ENCODE measurements at places on chromosomes 4 and X.
A peak's percentile ranks its signal among the peaks of the same experiment; 100 is the strongest.

GRCh38 chr4:71945791-71946190 is 86.0 kb upstream of the NPFFR2 start:
- H3K27ac ChIP-seq, result no peak overlapping the region
- no peaks in the 10 kb centered on the region for H3K36me3 ChIP-seq
- H3K4me1 ChIP-seq, result no peaks in the 10 kb centered on the region

DNA sequence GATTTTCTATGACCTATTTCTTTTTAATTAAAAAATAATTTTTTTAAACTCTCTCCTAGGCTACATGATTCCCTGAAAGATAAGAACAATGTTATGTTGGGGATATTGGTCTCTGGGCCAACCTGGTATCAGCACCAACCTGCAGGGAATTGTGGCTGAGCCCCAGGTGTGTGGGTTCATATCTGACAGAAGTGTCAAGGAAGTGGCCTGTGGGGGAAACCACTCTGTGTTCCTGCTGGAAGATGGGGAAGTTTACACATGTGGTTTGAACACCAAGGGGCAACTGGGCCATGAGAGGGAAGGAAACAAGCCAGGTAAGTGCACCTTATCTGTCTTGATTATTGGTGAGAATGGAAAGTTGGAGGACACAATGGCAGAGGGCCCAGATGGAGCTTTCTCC is 13.5 kb downstream of the HERC3 start:
- no peak for DNase-seq
- peaks cover 70% of the 10 kb centered on the region for H3K36me3 ChIP-seq
- no peak overlapping the region for H3K27ac ChIP-seq
- H3K4me3 ChIP-seq, result no peak overlapping the region
- peaks cover 63% of the 10 kb centered on the region for H3K4me1 ChIP-seq

DNA sequence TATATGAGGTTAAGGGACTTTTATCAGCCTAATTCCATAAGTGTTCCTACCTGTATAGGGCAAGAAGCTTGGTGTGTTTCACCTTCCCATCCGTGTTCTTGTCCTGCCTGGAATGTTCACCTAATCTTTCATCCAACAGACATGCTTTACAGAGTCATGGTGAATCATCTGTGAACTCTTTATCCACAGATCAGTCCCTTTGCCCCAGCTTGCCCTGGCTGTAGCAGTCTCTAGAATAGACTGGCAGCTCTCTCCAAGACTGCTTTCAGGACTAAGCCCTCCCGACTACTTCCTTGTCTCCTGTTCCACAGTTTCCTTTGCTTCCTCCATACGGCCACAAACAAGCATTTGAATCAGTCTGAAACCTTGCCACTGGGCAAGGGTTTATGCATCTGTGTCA is 177.9 kb upstream of the IL15 start:
- H3K36me3 ChIP-seq, result no peaks in the 10 kb centered on the region
- H3K4me1 ChIP-seq, result no peaks in the 10 kb centered on the region
- no peak for DNase-seq
- H3K4me3 ChIP-seq, result no peak overlapping the region
- peaks cover 5% of the 10 kb centered on the region for H3K27me3 ChIP-seq

- DNase-seq, result no peak
- H3K4me1 ChIP-seq, result no peaks in the 10 kb centered on the region
- H3K36me3 ChIP-seq, result no peaks in the 10 kb centered on the region
- H3K27ac ChIP-seq, result no peak overlapping the region
- H3K4me3 ChIP-seq, result no peak overlapping the region
- no peaks in the 10 kb centered on the region for H3K27me3 ChIP-seq
Observed at GRCh38 chr4:24734511-24734910, 60.9 kb upstream of the SOD3 start.

- no peak overlapping the region for H3K27ac ChIP-seq
- no peaks in the 10 kb centered on the region for H3K36me3 ChIP-seq
- peaks cover 2% of the 10 kb centered on the region for H3K4me1 ChIP-seq
- DNase-seq, result no peak
Observed at GRCh38 chr4:145387079-145387478, 94.6 kb upstream of the SMAD1 start.

- H3K4me1 ChIP-seq, result peaks cover 5% of the 10 kb centered on the region
- peaks cover 51% of the 10 kb centered on the region for H3K27me3 ChIP-seq
- H3K4me3 ChIP-seq, result no peak overlapping the region
- no peak overlapping the region for H3K27ac ChIP-seq
- no peak for DNase-seq
- peaks cover 5% of the 10 kb centered on the region for H3K36me3 ChIP-seq
Observed at GRCh38 chrX:70476934-70477733, 32.5 kb downstream of the DLG3 start.

DNA sequence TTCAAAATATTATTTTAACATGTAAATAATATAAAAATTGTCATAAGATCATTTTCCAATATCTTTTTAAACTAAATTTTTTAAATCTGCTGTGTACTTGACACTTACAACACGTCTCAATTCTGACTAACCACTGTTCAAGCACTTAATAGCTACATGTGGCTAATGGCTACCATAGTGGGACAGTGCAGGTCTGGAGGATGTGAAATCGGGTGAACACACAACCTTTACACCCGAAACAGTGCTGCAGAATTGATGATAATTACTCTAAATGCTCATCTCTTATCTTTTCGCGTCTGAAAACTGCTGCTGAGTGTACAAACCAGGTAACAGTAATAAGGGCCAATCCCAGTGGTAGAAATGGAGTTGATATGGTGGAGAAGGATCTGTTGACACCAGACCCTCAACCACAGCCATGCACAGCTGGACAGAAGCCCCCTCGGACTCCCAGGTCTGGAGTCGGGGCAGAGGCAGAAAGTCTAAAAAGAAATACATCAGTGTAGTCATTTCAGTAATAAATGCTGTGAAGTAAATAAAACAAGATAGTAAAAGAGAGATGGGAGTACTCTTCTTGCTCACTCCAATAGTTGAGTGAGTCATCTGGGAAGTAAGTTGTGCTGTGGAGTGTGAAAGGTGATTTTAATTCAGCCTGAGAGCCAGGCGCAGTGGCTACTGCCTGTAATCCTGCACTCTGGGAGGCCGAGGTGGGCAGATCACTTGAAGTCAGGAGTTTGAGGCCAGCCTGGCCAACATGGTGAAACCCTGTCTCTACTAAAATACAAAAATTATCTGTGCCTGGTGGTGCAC is 150.0 kb downstream of the CBR4 start:
- H3K27ac ChIP-seq, result no peak overlapping the region
- peaks cover 9% of the 10 kb centered on the region for H3K27me3 ChIP-seq
- DNase-seq, result no peak

GRCh38 chrX:41144873-41145272 is 59.6 kb downstream of the USP9X start:
- no peak overlapping the region for H3K27ac ChIP-seq
- peaks cover 88% of the 10 kb centered on the region for H3K36me3 ChIP-seq
- no peak overlapping the region for H3K4me3 ChIP-seq
- no peaks in the 10 kb centered on the region for H3K27me3 ChIP-seq

DNA sequence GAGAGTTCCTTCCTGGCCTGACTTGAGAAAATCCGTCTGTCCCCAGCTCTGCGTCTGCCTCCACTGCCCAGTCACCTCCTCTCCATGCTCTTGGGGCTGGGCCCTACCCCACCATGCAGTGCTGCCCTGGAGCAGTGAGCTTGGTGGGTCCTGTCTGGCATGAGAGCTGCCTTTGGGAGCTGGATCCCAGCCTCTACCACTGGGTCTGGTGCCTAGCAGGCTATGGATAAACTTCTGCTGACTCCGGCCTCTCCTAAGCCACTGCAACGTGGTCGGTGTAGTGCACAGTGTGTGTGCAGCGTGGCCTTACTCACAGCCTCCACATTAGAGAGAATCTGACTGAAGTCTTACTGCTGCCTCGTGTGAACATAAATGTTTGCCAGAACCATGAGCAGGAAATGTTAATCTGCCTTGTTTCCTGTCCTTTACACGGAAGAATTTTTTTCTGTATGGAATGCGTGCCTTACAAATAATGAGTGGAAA is 47.6 kb downstream of the HTT start:
- no peaks in the 10 kb centered on the region for H3K27me3 ChIP-seq
- DNase-seq, result no peak
- H3K36me3 ChIP-seq, result peaks cover 88% of the 10 kb centered on the region
- peaks cover 23% of the 10 kb centered on the region for H3K4me1 ChIP-seq

- H3K36me3 ChIP-seq, result no peaks in the 10 kb centered on the region
- H3K27me3 ChIP-seq, result no peaks in the 10 kb centered on the region
- no peak overlapping the region for H3K4me3 ChIP-seq
- H3K27ac ChIP-seq, result no peak overlapping the region
Observed at GRCh38 chr4:148273501-148273986, 168.7 kb downstream of the NR3C2 start.

DNA sequence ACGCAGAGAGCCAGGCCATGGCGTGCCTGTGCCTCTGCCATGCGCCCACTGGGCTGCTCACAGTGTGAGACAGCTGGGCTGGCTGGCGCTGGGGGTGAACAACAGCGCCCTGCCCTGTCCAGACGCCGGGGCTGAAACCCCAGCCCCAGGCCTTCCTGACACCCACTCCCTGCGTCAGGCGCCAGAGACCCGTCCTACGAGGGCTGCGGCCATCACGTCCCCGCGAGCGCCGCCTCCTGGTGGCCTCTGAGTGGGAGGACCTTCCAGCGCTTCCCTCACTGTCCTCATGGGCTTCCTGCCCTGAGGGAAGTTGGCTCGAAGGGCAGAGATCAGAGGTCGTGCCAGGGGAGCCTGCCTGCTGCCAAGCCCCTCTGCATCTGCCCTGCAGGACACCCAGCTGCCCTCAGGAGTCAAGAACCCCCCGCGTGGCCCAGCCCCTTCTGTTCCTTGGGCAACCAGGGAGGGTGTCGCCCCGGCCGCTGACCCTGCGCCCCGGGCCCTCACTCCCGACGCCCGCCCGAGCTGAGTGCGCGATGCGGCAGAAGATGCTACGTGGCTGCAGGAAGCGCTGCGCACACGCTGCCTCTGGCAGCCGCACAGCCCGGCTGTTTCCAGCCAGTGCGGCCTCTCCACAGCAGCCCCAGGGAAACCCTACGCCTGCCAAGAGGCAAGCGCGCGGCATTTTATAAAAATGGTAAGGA is 16.2 kb downstream of the NELFA start:
- no peak for DNase-seq
- H3K4me3 ChIP-seq, result no peak overlapping the region
- no peak overlapping the region for H3K27ac ChIP-seq
- peaks cover 17% of the 10 kb centered on the region for H3K4me1 ChIP-seq

DNA sequence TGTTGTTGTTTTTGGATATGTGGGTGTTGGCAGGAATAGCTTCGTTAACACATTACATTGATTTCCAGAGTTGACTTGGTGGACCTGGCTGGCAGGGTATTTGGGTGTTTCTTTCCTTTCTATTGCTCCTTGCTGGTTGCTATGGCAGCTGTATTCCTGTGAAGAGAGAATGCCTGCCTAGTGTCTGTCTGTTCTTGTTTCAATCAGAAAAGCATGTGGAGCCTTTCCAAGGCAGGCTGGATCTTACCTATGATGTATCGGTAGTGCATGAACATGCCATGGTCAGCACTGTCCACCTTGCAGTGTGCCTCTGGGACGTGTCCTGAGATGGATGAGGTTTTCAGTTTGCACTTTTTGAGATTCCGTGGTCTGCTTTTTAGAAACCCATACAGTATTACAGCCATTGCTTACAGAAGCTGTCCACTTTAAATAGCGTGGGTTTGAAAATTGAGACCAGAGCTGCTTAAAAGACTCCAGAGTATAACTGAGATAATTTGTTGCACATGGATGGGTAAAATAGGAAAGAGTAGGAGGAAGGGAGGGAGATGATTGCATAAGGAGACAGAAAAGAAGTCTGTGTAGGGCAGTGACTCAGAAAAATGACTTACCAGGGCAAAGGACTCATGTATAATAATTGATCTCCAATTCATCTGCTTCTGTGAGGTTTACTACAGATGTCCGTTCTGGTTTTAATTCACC is 20.0 kb upstream of the AADAT start:
- no peaks in the 10 kb centered on the region for H3K4me1 ChIP-seq
- H3K36me3 ChIP-seq, result no peaks in the 10 kb centered on the region
- peaks cover 3% of the 10 kb centered on the region for H3K27me3 ChIP-seq
- no peak overlapping the region for H3K27ac ChIP-seq

GRCh38 chrX:13688384-13688957 is 457 bp upstream of the RAB9A start:
- peaks cover 66% of the 10 kb centered on the region for H3K4me1 ChIP-seq
- peaks cover 65% of the 10 kb centered on the region for H3K27me3 ChIP-seq
- DNase-seq, result no peak
- peak overlapping the region; percentile 94 for H3K27ac ChIP-seq

DNA sequence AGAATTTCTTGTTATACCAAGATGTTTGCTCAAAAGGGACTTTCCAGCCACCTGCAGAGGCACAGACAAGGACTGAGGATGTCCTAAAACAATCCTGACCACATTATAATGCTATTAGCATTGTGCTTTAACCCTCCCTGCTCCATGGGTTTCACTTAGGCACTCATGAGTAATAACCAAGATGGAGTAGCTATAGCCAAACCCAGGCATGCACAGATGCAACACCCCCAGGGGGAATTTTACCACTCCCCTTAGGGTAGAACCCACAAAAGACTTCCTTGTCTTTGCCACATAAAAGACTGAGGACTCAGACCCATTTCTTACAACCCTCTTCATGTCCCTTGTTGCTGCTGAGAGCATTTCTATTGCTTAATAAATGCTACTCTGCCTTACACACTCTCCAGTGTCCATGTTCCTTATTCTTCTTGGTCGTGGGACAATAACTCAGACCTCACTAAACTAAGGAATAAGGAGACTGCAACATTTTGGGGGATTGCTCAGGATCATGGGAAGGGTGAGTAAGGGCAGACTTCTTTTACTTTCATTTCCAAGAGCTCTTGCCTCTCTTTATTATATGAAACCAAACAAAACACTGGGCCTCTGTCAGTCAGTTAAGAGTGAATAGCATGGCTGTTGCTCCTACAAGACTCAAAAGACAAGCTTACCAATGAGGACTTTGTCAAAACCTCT is 103.5 kb downstream of the TECRL start:
- H3K27ac ChIP-seq, result no peak overlapping the region
- no peak overlapping the region for H3K4me3 ChIP-seq
- DNase-seq, result no peak
- H3K27me3 ChIP-seq, result no peaks in the 10 kb centered on the region

GRCh38 chrX:120486786-120487185 is 17.7 kb upstream of the LAMP2 start:
- peaks cover 24% of the 10 kb centered on the region for H3K4me1 ChIP-seq
- no peaks in the 10 kb centered on the region for H3K36me3 ChIP-seq
- no peak for DNase-seq
- no peak overlapping the region for H3K4me3 ChIP-seq

DNA sequence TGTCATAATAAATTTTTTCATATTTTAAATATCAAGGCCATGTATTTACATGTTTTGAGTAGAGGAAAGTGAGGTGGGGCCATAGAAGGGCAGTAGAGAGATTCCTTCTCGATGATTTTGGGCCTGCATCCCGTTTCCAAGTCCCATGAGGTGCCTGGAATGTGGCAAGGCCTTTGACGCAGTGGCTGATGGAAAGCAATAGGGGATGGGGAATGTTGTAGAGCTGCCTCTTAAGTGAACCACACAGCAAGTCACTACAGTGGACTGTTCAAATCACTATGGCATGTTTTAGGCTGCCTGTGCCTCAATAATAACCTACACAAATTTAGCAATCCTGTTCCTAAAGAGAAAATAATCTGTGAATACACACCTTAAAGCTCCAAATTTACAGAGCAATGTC is 48.3 kb downstream of the ANXA5 start:
- H3K4me3 ChIP-seq, result no peak overlapping the region
- peaks cover 8% of the 10 kb centered on the region for H3K27me3 ChIP-seq
- no peak overlapping the region for H3K27ac ChIP-seq
- H3K36me3 ChIP-seq, result no peaks in the 10 kb centered on the region
- DNase-seq, result no peak

Measured in activated T-cell treated with anti-CD3 and anti-CD28 coated beads, Interleukin-2, amount 50 U/mL, for 24 hours (primary cell).